ENCODE measurements at places on chromosomes 6 and 20.

DNA sequence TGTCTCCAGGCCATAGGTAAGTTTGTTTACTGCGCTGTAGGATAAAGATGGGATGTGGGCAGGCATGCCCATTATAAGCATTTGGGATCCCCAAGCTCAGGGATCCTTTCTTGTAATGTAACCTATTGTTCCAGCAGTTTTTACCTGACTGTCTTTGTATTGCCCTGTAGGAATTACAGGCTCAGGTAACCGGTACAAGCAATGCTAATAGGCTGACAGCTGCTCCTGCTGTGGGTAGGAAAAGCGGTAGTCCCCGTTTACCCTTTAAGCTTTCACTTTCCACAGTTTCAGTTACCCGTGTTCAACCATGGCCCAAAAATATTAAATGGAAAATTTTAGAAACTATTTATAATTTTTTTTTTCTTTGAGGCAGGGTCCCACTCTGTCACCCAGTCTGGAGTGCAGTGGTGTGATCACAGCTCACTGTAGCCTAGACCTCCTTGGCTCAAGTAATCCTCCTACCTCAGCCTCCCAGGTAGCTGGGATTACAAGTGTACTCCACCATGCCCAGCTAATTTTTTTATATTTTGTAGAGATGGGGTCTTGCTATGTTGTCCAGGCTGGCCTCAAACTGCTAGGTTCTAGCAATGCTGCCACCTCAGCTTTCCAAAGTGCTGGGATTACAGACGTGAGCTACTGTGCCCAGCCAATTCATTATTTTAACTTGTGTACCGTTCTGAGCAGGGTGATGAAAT lies 108.6 kb downstream of the CDYL start:
- DNase-seq: no peak

DNA sequence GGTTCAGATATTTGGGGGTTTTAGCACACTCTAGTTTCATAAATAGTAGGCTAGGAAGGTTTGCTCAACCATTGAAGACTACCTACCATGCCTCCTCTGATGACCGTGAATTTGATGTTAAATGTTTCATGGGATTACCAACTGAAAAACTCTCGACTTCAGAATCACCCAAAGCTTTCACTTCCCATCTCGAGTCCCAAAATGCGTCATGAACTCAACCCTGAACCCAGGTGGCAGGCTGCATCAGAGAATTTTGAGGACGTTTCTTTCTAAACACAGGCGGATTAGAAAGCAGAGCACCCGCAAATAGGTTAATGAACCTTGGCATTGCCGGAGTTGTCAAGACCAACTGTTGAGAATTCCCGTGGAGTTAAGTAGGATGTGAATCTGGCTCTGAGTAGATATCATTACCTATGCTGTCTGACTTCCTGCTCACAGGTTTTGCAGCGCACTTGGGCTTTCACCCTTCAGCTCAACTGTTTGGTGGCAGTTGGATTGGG lies 98.4 kb upstream of the ADTRP start:
- no peak for DNase-seq

- DNase-seq: peak; percentile 98
These were observed 111.8 kb upstream of the CENPW start for GRCh38 chr6:126227833-126228702.

DNA sequence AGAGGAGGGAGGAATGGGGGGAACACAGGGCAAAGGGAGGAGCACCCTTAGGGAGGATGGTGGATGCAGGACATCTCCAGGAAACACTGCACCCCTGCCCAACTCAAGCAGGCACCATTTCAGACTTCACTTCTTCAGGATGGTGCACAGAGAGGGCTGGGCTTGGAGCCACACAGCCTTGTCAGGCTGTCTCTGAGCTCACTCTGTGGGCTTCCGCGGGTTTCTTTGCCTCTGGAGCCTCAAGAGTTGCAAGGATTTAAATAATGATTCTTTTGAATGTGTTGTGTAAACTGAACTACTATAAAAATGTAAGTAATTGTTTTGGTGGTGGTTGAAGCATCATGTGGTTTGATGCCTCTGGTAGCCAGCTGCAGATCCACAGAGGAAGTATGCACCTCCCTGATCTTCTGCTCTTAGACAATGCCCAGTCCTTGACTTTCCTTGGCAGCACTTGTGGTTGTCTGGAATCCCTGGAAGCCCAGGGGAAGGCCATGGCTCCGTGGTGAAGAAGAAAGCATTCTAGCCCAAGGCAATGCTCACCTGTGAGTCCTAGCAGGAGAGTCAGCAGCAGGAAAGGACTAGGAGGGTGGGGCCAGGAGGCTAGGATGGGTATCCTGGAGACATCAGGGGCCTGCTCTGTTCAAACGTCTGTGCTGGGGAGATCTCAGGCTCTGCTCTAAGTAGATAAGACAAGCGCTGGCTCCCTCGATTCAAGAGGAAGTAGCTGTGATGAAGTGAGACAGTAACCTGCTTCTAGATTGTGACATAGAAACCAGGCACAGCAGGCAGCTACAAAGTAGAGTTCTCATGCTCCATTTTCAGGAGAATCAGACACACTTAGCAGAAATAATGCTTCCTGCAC lies 50.2 kb upstream of the SIRPG start:
- no peak for DNase-seq

DNA sequence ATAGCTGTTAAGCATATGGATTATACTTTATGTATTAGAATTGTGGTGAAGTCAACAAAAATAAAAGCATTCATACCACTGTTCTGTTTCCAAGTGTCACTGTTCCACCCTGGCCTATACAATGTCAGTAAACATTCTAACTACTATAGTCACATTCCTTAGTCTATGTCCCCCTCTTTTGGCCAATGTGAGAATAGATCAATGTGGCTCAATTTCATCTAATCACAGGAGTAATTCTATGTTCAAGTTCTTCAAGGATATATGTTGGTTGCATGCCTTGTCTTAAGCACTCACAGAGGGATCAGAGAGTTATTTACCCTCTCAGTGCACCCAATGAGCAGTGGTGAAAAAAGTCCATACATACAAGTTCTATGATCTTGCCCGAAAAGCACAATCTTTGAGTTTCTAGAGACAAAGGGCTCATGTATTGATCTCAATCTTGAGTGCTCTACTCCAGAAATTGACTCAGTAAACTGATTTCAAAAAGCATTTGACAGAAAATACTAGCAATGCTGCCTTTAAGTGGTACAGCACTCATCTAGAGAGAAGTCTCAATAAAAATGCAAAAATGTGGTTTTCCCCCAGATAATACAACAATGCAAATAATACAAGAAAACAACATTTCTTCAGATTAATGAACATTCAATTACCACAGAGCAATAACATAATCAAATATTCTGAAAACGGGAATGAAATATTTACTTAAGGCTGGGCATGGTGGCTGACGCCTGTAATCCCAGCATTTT lies 16.5 kb downstream of the SMLR1 start:
- peak; percentile 77 for DNase-seq

DNA sequence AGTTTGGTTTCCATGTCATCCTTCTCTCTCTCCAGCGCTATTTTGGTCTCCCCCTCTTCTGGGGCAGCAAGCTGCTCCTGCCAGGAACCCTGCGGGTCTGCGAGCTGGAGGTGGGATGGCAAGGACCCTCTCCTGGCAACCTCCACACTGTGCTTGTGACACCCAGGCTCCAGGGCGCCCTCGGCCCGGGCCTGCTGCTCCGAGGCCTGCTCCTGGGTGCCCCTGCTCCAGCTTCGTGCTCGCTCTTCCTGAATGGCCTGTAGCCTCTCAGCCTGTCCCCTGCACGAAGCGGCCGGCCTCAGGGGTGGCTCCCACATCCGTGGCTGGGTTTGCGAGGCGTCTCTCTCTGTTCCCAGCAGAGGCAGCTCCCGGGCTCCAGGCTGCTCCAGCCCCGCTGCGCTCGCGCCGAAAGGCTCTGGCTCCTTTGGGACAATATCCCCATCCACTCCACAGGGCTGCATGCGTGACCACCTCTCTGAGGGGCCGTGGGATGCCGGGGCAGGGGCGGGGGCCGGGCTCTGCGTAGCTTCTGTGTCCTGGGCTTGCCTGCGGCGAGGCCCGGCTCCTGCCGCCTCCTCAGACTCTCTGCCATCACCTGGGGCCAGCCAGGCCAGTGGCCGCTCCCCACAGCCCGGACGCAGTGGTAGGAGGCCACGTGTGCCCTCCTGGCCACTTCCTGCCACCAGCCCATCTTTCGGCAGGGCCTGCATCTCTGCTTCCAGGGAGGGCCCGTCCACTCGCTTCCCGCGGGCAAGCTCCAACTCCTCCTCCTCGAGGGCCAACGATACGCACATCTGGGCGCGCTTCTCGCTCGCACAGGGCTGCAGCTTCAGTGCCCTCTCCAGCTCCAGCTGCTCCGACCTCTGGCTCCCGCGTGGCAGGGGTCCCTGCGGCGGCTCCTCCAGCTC lies 68.9 kb downstream of the GINS1 start:
- no peak for DNase-seq

GRCh38 chr20:3392756-3393155 lies 14.7 kb downstream of the DNAAF9 start:
- DNase-seq: no peak

GRCh38 chr6:33578588-33579011 lies 1.5 kb downstream of the BAK1 start:
- DNase-seq: no peak

DNA sequence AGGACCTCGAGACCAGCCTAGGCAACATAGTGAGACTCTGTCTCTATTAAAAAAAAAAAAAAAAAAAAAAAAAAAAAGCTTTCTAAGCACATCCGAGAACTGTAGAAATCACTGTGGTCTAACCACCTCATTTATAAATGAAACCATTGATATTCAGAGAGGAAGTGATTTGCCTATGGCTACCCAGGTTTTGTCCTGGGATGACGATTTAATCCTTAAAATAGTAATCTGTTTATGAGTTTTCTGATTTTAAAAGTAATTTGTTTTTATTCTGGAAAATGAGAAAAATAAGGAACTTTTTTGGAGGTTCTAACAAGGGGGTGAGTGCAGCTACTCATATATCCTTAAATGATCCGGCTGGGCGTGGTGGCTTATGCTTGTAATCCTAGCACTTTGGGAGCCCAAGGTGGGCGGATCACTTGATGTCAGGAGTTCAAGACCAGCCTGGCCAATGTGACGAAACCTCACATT lies 6.5 kb upstream of the BTN3A2 start:
- no peak for DNase-seq

GRCh38 chr20:13432126-13432525 lies 206.6 kb downstream of the TASP1 start:
- no peak for DNase-seq

DNA sequence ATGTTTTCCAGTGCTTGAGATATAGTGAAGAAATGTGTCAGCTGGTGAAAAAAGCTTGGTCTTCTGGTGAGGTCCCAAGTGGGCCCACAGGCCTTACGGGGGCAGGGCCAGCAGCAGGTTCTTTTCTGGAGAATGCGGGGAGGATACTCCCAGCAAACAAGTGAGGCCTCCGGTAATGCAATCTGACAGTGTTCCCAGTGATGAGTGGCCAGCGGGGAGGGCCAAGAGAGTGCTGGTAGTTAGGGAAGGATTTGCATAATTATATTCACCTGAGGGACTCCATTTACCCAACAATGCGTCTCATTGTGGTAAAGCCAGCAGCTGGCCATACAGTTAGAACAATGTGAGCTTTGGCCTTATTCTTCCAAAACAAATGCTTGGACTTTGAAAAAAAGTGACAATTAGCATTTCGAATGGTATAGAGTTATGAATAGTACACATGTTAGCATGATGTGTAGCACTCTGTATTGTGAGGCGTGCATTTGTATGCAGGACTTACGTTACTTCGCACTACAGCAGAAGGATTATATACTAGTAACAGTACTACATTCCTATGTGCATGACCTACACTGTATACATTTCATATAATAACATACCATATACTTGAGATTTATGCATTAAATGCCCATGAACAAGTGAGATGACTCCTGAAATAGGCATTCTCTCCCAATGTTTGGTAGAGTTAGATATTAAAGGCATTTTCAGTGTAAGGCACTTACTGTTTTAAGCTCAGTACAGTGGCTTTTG lies 69.8 kb downstream of the MYB start:
- peak; percentile 89 for DNase-seq

DNA sequence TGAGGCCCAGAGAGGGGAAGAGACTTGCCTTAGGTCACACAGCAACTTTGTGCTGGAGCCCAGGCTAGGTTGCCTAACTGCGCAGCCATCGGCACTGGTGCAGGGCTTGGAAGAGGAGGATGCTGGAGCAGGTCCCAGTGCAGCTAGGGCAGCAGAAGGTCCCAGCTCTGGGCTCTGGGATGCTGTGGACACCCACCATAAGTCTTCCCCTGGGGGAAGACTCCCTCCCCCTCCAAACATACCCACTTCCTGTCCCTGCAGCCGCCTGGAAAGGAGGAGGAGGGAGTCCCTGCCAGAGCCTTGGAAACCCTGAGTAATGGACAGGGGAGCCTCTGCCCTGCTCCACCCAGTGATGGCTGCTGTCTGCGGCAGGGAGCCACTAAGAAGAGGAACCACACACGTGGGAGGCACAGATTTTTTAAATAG lies 93.6 kb downstream of the NCR2 start:
- DNase-seq: no peak

- no peak for DNase-seq
These were observed 15.7 kb upstream of the UNC93A start for GRCh38 chr6:167275436-167275835.

- DNase-seq: no peak
These were observed 44.8 kb upstream of the EMILIN3 start for GRCh38 chr20:41411391-41411847.

- no peak for DNase-seq
These were observed 9.9 kb upstream of the NCOA5 start for GRCh38 chr20:46099491-46100287.

- no peak for DNase-seq
These were observed 37.2 kb upstream of the PLCB1 start for GRCh38 chr20:8094850-8095249.

DNA sequence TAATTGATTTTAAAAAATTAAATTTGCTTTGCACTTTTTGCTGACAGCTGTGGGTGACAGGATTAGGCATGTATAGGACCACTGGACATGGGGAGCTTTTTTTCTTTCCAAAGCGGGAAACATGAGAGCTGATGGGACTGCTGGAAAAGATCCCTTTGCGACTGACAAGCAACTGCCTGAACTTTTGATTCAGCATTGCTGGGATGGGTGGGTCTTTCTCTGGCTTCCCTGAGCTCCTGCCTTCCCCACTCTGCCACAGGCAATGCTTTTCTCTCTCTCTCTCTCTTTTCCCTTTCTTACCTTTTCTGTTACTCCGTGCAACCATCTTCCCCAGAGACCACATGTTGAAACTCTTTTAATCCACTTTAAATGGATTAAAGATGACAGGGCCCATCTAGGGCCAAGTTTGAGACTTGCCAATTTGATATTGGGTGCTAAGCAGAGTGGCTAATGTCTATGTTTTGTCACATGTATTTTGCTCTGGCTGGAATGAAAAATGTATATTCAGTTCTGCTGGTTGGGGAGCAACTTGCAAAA lies 33.5 kb upstream of the TPD52L1 start:
- DNase-seq: no peak

- DNase-seq: no peak
These were observed 234.7 kb upstream of the SASH1 start for GRCh38 chr6:148107911-148108310.

GRCh38 chr6:160428818-160429619 lies 80.8 kb downstream of the SLC22A3 start:
- DNase-seq: no peak

GRCh38 chr6:101626269-101626668 lies 232.8 kb downstream of the GRIK2 start:
- peak; percentile 46 for DNase-seq

DNA sequence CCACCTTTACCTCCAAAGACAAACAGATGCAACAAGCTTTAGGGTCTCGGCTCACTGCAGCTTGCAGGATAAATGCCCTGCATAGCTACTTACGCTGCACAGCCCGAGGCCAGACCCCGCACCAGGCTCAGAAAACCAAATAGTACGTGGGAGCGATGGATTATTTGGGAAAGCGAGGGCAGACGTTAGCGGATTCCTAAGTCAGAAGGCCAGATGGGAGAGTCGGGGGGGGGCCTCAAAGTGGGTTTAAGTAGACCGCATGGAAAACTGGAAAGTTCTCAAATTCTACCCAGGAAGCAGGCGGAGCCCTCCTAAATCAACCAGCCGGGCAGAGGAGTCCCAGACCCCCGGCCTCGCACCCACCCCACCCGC lies 382 bp downstream of the SFT2D1 start:
- peak; percentile 57 for DNase-seq

All from eye (tissue), 1 donor.